Inflammatory macrophage treated with lipopolysaccharide for 1 hour (primary cell): ENCODE measurements at places on chromosomes 3 and 15.

DNA sequence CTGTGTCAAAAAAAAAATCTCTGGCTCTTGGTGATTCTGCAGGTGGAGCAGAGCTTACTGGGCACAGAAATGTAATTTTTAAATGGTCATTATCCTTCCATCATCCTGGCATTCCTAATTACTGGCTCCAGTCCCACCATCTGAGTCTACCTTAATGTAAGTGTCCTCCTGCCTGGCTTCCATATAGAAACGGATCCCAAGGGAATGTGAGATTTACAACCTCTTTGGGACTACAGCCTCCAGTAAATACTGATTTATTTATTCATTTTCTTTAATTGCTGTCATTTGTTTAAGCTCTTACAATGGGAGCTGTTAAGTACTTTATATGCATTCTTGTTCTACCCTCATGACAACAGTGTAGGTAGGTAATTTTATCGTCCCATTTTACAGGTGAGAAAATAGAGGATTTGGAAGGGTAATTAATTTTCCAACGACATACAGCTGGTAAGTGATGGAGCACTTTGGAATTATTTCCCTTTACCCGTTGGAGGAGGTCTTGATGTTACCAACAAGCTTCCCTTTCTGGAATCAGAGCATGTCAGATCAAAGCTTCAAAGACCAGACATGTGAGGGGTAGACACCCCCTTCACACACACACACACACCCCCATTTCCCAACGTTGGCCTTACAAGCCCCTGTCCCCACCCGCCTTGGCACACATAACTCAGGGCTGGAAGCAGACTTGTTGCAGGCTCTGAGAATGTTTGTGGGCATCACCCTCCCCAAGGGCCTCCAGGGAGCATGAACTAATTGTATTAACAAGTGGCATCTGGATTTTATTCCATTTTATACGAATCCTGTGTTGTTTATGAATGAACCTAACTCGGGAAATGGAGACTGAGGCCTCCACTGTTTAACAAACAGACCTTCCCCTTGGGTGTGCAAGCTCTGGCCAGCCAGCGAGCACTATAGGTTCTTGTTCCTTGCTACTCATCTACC, 116.9 kb downstream of the ALDH1A2 start:
- no peak for DNase-seq

DNA sequence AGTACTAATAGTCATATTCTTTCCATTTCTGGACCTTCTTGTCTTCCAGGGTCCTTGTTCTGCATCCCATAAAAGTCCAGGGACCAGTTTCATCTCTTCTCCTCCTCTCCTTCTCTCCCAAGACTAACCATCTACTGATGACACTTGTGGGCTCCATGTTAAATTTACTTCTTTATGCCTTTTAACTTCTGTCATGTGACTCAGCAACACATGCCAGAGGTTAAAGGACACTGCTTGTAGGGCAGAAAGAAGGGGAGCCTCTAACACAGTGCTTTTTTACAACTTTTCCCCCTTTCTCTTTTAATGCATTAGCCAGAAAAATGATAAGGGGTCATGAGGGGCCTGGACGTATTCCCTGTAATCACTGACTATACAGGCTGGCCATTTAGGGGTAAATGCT, 10.0 kb downstream of the SH3GL3 start:
- DNase-seq, result no peak

DNA sequence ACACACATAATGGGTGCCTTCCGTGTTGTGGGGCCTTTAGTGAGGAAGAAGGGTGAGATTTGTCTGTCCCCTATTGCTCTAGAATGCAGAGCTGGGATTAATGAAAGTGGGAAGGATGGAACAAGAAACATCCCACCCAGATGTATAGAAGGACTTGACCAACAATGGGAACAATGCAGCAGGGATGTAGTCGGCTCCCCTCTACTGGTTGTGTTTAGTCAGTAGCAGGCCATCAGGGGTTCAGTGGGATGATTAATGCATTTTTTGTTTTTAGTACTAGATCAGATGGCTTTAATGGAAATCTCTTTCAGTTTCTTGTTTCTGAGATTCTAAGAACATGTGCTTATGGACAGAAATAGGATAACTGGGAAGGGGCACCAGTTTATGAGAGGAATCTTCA, 156.0 kb upstream of the ROPN1 start:
- DNase-seq, result no peak

- peak; percentile 60 for DNase-seq
These were observed 61.4 kb upstream of the TLE3 start for GRCh38 chr15:70159001-70159712.

DNA sequence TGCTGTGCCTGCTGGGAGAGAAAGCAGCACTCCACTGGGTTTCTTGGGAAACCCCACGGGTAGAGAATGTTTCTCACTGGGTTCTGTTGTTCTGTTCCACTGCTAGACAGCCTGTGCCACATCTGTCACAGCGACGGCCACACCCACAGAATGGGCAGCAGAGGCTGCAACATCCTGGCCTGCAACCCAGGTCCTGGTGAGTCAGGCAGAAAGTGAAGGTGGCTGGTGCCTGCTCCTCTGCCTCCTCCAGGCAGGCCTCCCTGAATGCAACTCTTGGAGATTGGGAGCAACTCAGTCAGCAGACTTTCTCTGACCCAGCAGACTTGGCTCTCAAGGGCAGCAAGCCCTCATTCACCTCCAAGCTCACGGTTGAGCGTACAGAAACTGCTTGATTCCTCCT, 13.0 kb downstream of the C3orf18 start:
- no peak for DNase-seq

DNA sequence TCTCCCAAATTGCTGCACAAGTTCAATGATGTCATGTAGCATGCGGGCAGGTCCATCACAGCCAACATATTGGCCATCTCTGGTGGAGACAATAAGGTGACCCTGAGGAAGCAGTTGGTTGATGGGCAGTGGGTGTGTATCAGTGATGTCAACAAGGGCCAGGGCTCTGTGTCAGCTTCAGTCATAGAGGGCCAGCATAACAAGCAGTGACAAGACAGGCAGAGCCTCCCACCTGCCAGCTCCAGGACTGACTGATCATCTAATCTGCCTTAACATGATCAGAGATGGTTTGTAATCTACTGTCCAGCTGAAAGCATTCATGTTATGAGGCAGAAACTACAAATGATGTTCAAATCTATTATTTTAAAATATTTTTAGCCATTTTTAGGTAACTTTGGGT, 62.3 kb downstream of the GLB1 start:
- DNase-seq, result no peak

DNA sequence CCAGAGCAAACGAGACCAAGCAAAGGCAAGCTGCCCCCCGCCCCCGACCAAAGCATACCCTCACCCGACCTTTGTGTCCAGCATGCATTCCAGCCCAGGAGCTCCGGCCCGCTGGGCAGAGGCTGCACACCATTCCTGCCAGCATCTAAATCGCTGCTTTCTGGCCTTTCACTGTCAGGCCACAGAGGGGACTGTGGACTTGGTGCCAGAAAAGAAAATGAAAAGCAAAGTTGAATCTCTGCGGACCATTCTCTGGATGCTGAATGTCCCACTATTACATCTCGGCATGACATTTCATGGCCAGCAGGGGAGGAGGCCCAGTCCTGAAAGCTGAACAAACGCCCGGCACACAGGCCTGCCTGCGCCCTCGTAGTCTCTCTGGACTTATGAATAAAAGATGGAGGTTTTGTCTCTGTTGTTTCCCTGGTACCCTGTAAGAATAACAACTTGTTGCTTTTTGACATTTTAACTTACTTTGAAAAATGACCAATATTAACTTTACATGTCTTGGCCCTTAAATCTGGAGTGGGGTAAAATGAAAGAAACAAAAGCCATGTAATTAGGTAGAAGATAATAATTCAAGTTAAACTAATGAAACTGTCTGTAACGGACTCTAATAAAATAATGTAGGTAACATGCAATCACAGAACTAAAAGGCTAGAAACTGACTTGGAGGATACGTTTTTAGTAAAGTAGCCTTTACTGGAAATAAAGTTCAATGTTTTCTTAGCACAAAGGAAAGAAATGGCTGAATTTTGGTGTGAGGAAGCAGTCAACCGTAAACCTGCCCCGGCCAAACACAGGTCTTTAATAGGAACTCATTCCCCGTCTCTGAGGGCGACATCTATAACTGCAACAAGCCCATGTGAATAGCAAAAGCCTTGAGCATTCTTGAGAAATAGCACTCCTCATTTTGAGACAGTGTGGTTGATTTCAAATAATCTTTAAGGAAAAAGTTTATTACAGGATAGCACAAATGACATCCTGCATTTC, 12.7 kb downstream of the IL17RD start:
- no peak for DNase-seq

DNA sequence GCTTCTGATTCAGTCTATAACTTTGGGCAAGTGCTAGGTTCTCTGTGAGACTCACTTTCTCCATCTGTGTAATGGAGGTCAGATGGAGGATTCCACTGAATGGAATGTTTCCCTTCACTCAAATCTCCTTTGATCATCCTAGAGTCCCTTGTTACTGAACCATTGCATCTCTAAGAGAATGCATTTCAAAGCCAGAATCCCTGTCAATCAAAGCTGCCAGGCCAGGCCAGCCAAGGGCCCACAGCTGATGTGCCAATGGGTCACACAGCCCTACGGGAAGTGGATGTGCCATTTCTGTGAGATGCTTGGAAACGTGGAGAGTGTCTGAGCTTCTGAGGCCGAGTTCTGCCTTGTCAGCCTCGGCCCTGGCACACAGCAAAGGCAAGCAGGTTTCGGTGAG, 32.4 kb downstream of the SCN5A start:
- DNase-seq, result no peak

DNA sequence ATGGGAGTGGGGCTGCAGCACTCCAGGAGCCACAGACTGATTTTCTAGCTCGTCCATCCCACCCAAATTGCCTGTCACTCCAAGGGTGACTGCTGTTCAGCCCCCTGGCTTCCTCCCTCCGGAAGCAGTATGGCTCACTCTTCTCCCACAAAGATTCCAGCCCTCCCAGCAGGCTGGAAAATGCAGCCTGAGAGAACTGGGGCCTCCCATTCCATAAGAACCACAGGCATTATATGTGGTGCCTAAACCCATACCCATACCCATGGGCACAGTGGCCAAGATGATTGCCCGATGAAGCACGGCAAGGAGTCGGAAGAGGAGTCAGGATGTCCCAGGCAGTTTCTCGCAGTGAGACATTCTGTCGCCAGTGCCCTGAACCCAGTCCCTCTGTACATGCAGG, 6.0 kb upstream of the VILL start:
- no peak for DNase-seq

DNA sequence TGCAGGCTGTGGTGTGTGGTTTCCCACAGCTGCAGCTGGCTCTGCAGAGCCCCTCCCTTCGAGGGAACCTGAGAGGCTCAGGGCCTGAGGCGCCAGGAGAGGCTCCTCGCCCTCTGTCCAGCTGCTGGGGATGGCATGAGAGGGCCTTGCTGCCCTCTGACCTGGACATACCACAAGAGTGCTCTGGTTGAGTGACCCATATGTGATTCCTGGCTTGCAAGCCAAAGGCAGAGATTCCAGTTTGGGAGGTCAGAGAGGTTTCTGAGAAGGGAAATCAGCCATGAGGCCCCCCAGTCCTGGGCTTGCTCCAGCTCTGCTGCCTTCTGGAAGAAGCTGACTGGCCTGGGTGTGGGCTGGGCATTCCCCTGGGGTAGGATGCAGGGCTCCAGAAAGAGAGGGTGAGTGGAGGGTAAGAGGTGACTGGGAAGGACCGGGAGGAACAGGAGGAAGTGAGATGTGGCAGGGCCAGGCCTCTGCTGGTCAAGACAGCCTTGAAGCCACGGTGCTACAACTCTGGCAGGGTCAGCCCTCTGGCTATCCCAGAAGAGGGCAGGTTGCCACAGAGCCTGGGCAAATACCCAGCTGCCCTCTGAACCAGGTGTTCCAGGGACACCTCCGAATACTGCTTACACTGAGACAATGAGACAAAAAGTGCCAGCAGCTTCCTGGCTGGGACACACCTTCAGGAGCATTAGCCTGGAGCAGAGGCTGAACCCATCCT, 16.0 kb upstream of the SRP14 start:
- DNase-seq, result peak; percentile 36

DNA sequence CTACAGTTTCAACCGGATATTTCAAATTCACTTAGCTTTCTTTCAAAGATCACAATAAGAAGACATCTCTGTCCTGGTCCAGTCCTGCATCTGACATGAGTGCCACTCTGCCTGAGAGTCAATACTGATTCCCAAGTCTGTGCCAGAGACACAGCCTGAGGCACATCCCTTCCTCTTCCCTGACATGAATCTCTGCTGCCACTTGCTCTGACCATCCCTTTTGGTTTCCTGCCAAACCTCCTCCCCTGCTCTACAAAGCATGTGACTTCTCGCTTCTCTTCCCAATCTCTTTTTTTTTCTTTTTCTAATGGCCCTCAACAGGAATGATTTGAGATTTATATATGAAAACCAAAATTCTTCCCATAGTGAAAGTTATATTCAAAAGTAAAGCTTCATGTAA, 117.9 kb downstream of the MECOM start:
- DNase-seq, result no peak

DNA sequence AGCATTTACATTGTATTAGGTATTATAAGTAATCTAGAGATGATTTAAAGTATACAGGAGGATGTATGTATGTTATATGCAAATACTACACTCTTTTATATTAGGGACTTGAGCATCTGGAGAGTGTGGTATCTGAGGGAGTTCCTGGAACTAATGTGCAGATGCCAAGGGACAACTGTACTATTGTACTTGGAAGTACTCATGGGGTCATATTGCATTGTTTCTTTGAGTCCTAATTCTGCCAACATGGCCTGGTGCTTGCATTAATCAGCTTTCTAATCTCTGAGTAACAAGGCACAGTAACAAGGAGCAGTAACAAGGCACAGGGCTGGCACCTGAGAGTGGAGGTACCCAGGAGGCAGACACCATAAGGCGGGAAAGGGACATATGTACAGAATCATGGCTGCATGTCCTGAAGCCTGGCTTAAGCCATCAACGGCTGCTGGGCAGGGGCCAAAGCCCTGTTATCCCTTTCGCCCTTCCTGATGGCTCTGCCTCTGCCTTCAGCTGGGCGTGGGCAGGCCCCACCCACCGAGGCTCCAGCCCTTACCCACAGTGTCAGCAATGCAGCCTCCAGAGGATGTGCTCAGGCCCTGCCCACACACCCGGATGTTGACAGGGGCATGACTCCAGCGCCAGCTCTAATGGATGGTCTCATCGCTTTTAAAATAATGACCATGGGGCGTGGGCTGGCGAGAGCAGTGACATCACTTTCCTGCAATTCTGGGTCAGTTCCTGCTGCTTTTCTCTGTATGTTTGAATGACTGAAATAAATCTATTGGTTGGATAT, 22.9 kb downstream of the CEMIP start:
- DNase-seq, result peak; percentile 77

- DNase-seq, result no peak
These were observed 1.0 kb downstream of the SPTBN5 start for GRCh38 chr15:41892621-41893421.

DNA sequence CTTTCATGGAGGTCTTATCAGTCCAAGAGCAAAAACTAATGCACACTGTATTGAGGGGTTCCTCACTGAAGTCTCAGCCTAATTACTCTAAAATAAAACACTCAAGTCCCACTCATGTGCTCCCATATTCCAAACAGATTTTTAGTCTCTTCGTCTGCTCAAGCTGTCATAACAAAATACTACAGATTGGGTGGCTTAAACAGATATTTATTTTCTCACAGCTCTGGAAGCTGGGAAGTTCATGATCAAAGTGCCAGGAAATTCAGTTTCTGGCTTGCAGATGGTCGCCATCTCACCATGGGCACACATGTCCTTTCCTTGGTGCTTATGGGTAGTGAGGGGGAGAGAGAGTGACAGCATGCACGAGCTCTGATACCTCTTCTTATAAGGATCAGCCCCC, 147.5 kb downstream of the ANXA2 start:
- no peak for DNase-seq

GRCh38 chr3:107347751-107348150, 29.5 kb upstream of the CCDC54 start:
- DNase-seq, result no peak

GRCh38 chr3:90184861-90185260, 1077.4 kb downstream of the EPHA3 start:
- DNase-seq, result peak; percentile 78
